ENCODE measurements at places on chromosomes 12 and 14. TPM values are rescaled to one million over a fixed set of nuclear protein-coding genes. Genes with fewer than 3 reads are reported as not detected.

Gene LIN7A
- total RNA-seq = 0.41 TPM

Gene CLEC14A
- total RNA-seq = 22.2 TPM

DNA sequence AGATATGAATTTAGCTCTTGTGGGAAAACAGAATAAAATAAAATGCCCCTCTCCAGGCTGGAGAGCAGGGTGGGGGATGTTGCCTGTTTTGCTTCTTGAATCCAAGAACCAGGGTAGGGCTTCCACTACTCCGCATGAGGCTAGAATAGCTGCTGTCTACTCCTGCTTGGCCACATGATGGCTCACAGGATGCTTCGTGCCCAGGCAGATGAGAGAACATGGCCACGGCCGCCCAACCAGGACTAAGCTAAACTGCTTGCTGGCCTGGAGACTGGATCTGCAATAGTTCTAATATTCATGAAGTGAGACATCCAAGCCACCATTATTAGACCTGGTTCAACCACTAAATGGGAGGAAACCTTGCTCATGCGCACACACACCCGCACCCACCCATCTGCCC lies 122.2 kb upstream of the METAP2 start:
- DNase-seq = no peak
- no peak overlapping the region for H3K4me3 ChIP-seq
- no peaks in the 10 kb centered on the region for H3K4me1 ChIP-seq
- H3K36me3 ChIP-seq = no peaks in the 10 kb centered on the region

- peak; percentile 68 for DNase-seq
- H3K4me1 ChIP-seq = peaks cover 39% of the 10 kb centered on the region
- H3K4me3 ChIP-seq = peak overlapping the region; percentile 92
- peak overlapping the region; percentile 93 for H3K27ac ChIP-seq
Observed at GRCh38 chr12:108856428-108857157, 790 bp downstream of the SSH1 start.

GRCh38 chr14:60343571-60344071 lies 94.6 kb downstream of the PPM1A start:
- no peaks in the 10 kb centered on the region for H3K4me1 ChIP-seq
- no peak overlapping the region for H3K4me3 ChIP-seq
- H3K36me3 ChIP-seq = no peaks in the 10 kb centered on the region
- H3K27ac ChIP-seq = no peak overlapping the region
- H3K27me3 ChIP-seq = no peaks in the 10 kb centered on the region

- DNase-seq = no peak
- H3K36me3 ChIP-seq = peaks cover 18% of the 10 kb centered on the region
- H3K27ac ChIP-seq = peak overlapping the region; percentile 95
- H3K4me3 ChIP-seq = peak overlapping the region; percentile 92
- peaks cover 8% of the 10 kb centered on the region for H3K4me1 ChIP-seq
Observed at GRCh38 chr12:2813214-2814185, 1.0 kb downstream of the ITFG2 start.

GRCh38 chr12:14175206-14175605 lies 190.3 kb upstream of the ATF7IP start:
- H3K36me3 ChIP-seq = no peaks in the 10 kb centered on the region
- no peak for DNase-seq
- H3K4me3 ChIP-seq = no peak overlapping the region
- no peaks in the 10 kb centered on the region for H3K4me1 ChIP-seq
- H3K27me3 ChIP-seq = no peaks in the 10 kb centered on the region

GRCh38 chr12:102396276-102396675 lies 84.1 kb downstream of the IGF1 start:
- no peaks in the 10 kb centered on the region for H3K36me3 ChIP-seq
- no peak overlapping the region for H3K27ac ChIP-seq
- no peaks in the 10 kb centered on the region for H3K4me1 ChIP-seq
